Fibroblast of skin of left quadriceps (primary cell): ENCODE measurements at places on chromosomes 6 and 20.
A peak's percentile ranks its signal among the peaks of the same experiment; 100 is the strongest.

GRCh38 chr6:107656401-107656800, 166.5 kb downstream of the SOBP start:
- no peak for DNase-seq

DNA sequence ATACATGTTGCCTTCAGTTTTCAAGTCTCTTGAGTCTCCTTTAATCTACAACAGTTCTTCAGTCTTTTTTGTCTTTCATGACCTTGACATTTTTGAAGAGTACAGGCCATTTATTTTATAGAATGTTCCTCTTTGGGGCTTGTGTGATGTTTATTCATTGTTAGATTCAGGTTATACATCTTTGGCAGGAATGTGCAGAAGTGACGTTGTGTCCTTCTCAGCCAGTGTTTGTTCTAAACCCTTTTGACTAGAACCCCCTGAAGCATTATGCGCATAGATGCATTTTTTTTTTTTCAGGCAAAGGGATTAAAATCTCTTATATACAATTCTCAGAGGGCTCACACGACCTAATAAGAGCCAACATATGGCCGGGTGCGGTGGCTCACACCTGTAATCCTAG, 11.2 kb upstream of the NCOA5 start:
- no peak for DNase-seq

DNA sequence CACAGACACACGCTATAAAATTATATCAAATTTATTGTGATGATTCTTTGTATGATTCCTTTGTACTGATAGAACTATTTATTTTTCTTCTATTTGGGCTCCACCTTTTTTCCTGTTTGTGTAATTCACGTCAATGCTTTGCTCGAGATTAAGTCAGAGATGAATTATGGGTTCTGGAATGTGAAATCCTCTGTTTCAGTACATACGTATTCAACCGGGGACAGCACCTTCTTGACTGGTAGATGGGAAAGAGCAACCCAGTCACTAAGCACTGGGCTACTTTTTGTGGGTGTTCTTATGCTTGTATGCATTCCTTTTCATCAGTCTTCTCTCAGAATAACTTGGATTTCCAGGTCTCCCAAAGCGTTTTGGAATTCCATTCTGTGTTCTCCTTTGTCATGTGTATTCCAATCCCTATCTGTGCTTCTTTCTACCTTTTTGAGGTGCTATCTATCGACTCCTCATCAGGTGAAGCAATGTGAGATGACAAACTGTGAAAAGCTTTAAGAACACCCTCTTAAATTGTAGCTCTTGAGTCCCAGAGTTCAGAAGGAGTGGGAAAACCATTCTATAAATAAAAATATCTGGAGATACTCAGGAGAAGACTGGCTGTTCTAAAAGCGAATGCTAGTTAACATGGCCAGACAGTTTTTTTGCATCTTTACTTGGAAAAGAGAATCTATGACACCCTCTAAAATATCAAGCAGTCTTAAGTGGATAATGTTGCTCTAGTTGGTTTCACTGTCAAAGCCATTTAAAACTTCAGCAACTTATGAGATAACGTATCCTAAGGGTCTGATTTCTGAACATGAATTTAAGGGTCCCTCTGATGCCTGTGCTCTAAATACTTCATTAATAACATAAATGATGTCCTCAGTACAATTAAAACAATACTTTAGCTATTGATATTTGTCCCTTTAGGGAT, 197.7 kb upstream of the PREP start:
- no peak for DNase-seq

- no peak for DNase-seq
Observed at GRCh38 chr20:45432294-45432693, 16.4 kb downstream of the PIGT start.

DNA sequence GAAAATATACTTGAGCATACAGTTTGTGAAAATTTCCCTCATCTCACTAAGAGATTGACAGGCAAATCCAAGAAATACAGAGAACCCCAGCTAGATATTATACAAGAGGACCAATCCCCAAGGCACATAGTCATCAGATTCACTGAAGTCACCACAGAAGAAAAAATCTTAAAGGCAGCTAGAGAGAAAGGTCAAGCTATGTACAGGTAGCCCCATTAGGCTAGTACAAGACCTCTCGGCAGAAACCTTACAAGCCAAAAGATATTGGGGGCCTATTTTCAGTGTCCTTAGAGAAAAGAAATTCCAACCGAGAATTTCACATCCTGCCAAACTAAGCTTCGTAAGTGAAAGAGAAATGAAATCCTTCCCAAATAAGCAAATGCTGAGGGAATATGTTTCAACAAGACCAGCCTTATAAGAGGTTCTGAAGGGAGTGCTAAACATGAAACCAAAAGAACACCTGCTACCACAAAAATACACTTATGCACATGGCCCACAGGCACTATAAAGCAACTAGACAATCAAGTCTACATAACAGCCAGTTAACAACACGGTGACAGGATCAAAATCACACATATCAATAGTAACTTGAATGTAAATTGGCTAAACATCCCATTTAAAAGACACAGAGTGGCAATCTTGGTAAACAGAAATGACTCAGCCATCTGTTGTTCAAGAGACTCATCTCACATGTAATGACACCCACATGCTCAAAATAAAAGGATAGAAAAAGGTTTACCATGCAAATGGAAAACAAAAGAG, 96.3 kb downstream of the FHL5 start:
- no peak for DNase-seq

DNA sequence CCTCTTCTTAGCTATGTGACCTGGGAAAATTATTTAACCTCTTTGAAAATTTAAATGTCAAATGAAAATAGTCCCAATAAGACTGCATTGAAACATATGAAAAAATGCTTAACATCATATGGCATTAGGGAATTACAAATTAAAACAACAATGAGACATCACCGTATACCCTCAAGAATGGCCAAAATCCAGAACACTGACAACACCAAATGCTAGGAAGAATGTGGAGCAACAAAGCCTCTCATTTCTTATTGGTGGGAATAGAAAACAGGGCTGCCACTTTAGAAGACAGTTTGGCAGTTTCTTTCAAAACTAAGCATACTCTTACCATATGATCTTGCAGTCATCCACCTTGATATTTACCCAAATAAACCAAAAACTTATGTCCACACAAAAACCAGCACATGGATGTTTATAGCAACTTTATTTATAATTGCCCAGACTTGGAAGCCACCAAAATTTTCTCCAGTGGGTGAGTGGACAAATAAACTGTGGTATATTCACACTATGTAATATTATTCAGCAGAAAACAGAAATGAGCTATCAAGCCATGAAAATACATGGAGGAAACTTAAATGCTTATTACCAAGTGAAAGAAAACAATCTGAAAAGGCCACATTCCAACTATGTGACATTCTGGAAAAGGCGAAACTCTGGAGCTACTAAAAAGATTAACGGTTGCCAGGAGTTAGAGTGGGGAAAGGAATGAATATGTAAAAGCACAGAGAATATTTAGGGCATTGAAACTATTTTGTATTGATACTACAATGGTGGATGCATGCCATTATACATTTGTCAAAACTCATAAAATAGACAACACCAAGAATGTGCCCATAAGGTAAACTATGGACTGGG, 459.9 kb downstream of the GRIK2 start:
- DNase-seq: no peak

- DNase-seq: no peak
Observed at GRCh38 chr6:15483060-15483459, 179.8 kb downstream of the DTNBP1 start.

DNA sequence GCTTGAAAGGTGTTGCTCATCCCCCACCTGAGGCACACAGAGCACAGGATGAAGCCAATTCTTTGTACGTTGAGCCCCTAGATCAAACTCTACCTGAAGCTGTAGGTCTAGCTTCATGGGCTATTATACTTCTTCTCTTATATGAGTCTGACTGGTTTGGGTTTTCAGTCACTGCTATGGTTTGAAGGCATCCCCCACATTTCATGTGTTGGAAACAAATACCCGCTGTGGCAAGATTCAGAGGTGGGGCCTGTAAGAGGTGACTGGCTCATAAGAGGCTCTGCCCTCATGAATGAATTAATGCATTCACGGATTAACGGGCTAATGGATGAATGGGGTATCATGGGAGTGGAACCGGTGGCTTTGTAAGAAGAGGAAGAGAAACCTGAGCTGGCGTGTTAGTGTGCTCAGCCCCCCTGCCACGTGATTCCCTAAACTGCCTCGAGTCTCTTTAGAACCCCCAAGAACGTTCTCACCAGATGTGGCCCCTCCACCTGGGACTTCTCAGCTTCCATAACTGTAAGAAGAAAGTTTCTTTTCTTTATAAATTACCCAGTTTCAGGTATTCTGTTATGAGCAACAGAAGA, 39.2 kb downstream of the PREX1 start:
- DNase-seq: no peak

- DNase-seq: no peak
Observed at GRCh38 chr6:35178012-35178411, 35.7 kb upstream of the SCUBE3 start.

GRCh38 chr6:170188571-170189001, 102.3 kb downstream of the DLL1 start:
- no peak for DNase-seq

DNA sequence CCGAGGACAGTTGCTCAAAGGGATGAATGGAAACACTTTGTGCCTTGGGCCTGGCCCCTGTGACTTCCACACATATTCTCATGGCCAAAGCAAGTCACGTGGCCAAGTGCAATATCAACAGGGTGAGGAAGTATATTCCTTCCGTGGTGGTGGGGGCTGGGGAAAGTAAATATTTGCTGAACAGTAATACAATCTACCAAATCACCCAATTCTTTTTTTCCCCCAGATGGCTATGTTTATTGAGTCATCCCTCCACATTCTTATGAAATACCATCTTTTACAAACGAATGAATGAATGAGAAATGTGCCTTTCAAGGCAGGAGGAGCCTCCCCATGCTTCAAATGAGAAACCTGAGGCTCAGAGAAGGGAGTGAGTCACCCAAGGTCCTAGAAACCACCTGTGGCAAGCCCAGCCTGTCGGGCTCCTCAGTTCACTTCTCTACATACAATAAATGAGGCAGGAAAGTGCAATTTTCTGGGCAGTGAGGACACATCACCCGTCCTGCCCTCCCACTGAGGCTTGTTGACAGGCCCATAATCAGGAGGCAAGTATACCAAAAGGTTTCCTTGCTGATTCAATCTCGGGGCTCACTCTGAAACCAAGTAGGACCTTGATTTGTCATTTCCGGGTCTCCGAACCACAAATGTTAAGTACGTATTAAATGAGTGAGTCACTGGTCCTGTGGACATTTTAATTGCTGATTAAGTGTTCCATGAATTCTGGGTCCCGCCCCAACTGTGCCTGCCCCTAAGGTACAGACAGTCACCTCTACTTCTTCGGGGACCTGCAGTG, 25.3 kb upstream of the TOP1 start:
- DNase-seq: peak; percentile 97

- no peak for DNase-seq
Observed at GRCh38 chr6:41200901-41201763, at the start of gene TREML2. Gene TREML2, minus strand, starts transcription at chr6:41201149. Its CDS starts 141 bp downstream, at chr6:41201008.

DNA sequence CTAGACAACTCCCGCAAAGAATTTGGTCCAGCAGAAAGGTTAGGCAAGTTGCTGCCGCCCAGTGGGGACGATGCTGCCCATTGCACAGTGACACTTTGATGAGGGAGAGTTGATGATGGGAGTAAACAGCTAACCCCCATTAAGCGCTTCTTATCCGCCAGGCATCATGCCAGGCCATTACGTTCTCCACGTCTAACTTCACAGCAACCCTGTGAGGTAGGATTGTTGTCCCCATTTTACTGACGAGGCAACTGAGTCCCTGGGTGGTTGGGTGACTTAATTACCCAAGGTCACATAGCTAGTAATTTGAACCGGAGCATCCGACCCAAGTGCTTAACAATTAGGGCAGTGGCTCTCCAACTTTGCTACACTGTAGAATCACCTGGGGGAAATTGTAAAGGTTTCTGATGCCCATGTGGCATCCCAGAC, 738 bp downstream of the RALGAPB start:
- no peak for DNase-seq

- no peak for DNase-seq
Observed at GRCh38 chr6:144586986-144587385, 301.9 kb downstream of the UTRN start.

DNA sequence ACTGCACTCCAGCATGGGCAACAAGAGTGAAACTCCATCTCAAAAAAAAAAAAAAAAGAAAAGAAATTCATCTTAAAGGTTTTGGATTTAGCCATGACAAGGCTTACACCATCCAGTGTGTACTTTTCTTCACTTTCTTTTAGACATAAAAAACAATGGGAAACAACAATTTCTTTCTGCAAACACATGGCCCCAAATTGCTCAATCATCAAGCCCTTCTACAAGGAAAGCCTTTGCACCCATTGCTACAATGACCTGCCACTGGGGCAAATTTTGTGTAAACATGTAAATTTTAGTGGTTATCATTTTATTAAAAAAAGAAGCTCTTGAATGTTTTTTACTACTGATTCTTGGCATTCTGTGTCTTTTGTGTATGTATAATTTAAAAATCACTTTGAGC, 131.8 kb upstream of the QKI start:
- DNase-seq: no peak

GRCh38 chr6:136889271-136890193, 32.6 kb upstream of the SLC35D3 start:
- DNase-seq: no peak

- DNase-seq: no peak
Observed at GRCh38 chr6:10269814-10270472, 144.9 kb downstream of the TFAP2A start.

GRCh38 chr20:63636752-63637628, 10.1 kb upstream of the GMEB2 start:
- no peak for DNase-seq

GRCh38 chr6:7979831-7980230, 69.2 kb upstream of the TXNDC5 start:
- no peak for DNase-seq

DNA sequence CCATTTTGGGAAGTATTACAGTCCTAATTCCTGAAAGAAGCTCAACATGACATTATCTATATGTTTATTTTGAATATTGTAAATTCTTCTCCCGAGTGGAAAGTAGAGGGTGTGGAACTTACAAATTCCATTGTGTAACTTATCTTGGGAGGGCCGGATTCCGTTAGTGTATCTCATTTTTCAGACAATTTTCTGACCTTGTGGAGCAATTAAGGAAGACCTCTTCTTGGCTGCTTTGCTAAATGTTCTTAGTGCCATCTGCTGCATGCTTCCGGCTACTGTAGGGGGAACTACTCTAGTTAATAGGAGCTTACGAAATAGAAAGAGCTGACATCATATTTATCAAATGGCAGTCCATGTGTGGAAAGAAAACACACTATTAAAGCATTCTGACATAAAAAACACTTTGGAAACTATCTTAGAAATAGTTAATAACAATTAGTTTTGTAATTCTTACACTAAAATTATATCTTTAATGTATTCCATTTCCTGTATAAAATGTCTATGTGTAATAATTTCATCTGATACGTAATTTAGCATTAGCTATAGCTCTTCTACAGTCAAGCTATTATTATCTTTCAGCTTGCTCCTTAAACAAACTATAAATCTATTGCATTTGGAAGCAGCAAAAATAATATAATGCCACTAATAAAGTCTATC, 41.5 kb upstream of the KCNQ5 start:
- peak; percentile 72 for DNase-seq
